ENCODE measurements at places on chromosomes 1 and 21.

DNA sequence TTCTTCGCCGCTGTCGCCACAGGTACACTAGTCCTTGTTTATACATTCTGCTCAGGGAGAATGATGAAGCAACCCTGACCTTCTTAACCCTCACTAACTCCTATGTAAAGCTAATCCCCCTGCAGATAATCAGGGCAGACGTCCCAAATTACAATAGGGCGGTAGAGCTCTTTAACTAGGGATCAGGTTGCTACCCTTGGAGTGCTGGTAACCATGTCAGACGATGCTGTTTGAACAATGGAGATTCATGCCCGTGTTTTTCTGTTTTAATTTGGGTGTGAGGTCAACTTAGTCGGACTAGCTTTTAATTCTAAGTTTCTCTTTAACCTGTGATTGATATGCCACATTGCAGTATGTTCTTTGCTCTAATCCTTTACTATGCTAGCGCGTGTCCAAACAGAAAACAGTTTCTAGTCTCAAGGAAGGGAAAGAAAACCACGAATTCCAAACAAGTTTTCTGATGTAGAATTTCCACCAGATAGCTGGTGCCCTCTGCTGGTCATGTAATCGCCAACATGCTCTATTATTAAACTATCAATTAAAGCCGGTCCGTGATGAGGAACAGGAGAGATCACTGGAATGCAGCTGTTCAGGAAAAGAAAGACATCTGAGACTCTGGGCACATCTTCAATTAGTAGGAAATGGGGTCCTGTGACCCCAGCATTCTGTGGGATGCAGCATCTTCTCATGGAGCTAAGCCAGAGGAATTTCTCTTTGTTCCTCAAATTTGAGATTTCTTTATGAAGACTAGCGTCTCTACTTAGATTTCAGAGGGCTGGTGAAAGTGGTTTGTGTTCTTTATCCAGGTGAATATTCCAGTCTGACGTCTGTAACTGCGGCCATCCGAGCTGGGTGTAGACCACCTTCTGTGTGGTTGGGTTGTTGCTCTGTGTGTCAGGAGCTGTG lies 18.3 kb upstream of the VAMP3 start:
- peak; percentile 15 for DNase-seq

DNA sequence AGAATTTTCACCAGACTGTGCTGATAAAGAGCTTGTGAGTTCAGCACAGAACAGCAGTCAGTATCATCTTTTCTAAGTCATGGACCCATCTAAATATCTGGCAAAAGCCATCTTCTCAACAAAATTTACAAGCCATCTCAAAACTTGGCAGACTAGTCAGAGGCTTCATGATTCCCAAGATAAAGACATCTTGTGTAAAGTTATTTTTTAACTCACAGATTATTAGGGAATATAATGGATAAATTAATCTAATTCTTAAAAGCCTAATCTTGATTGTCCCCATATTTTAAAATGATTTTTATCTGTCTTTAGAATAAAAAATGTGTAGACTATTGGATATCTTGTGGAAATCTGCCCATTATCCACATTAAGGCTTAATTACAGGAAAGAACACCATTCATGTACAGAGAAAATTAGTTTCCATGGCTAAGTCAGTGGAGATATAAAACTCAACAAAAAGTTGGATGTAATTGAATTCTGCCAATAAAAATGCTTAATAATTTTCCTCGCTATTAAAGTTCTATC lies 159.8 kb downstream of the ZP4 start:
- DNase-seq, result no peak

GRCh38 chr1:92563457-92564216 lies 76.9 kb upstream of the GFI1 start:
- no peak for DNase-seq

DNA sequence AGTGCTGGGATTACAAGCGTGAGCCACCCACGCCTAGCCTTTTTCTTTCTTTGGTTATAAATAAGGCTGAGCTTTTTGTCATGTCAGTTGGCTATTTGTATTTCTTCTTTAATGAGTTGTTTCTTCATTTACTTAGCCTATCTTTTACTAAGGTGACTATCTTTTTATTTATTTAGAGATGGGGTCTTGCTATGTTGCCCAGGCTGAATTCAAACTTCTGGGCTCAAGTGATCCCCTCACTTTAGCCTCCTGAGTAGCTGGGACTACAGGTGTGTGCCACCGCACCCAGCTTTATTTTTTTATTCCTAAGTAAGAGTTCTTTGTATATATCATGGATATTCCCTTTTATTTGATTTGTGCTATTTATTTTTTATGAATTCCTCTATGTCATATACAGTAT lies 11.9 kb downstream of the DMBX1 start:
- no peak for DNase-seq

GRCh38 chr1:224959656-224960055 lies 30.2 kb downstream of the DNAH14 start:
- no peak for DNase-seq

DNA sequence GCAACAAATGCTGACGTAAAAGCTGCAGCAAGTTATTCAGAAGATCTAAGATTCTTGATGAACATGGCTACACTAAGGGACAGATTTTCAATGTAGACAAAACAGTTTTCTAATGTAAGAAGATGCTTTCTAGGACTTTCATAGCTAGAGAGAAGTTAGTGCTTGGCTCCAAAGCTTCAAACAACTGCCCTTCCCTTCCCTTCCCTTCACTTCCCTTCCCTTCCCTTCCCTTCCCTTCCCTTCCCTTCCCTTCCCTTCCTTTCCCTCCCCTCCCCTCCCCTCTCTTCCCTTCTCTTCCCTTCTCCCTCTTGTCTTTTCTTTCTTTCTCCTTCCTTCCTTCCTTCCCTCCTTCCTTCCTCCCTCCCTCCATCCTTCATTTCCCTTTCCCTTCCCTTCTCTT lies 365.3 kb upstream of the ADGRL4 start:
- DNase-seq, result no peak

- no peak for DNase-seq
These were observed 359.3 kb downstream of the ADGRL2 start for GRCh38 chr1:82160036-82160435.

DNA sequence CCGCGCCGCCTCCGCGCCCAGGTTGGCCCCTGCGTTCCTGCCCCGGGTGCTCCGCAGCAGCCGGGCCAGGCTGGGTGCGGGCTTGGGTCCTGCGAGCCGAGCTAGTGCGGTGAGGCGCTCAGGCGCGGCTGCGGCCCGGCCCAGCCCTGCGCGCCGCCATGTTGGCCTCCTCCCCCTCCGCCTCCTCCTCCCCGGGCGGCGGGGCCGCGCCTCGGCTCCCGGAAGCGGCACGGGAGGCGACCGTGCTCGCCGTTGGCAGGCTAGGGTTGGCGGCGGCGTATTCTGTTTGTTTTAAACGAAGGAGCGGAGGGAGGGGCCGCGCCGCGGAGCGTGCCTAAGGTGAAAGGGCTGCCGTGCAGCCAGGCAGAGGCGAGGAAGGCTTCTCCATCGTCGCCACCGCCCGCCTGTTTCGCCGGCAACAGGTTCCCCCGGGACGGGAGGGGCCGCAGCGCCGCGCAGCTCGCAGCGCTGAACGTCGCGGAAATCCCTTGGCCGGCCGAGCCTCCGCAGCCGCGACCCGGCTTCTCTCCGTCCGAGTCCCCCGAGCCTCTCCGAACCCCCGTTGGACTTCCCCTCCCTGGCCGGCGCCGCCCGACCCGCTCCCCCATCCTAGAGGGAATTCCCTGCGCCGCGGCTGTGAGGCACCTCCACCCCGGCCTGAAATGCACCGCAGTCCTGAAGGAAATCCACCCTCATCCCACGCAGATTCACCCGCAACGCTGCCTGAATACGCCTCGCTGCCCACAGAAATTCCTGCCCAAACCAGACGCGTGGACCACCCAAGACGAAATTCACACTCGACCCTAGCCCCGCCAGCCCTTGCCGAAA lies at the start of gene USP24:
USP24 (minus strand) TSS at position 171 of the 828 bp plus-strand sequence. CDS start 251 bp downstream, outside the sequence.
- no peak for DNase-seq

- no peak for DNase-seq
These were observed 460.6 kb downstream of the DSCAM start for GRCh38 chr21:40386294-40386911.

GRCh38 chr1:5254975-5255374 lies 600.6 kb downstream of the AJAP1 start:
- no peak for DNase-seq

DNA sequence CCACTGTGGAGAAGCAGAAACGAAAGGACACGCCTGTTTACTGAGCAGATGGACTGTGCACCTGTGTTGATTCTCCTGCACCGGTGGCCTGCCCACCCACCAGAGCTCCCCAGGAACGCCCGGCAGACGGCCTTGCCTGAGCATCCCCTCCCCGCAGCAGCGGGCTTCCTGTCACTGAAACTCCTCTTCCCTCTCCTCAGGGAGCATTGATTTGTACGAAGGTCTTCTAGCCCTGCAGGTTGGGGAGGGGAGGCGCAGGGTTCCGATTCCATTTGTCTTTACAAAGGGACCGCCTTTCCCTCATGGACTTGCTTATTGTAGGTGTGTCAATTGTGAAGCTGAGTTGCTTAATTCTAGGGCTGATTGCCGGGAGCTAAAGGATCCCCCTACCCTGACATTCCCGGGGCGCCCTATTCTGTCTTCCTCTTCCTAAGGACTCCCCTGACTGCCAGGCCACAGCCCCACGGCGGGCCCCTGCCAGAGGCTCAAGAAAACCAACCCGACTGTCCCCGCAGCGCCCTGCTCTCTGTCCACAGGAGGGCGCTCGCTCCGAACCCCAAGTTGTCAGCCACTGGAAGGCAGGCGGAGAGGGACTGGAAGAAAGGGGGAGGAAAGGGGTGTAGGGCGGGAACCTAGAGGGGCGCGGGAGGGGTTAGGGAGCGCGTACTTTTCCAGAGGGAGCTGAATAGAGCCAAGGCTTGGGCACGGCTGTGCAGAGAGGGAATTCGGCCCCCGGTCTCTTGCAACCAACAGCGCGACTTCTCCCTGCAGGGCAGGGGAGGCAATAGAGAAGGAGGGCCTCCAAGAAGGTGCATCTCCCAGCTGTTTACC lies 2.8 kb downstream of the S100A6 start:
- peak; percentile 36 for DNase-seq

GRCh38 chr1:86082183-86082582 lies 74.4 kb downstream of the COL24A1 start:
- DNase-seq, result no peak

GRCh38 chr1:156851779-156852417 lies 7.0 kb downstream of the INSRR start:
- DNase-seq, result no peak

DNA sequence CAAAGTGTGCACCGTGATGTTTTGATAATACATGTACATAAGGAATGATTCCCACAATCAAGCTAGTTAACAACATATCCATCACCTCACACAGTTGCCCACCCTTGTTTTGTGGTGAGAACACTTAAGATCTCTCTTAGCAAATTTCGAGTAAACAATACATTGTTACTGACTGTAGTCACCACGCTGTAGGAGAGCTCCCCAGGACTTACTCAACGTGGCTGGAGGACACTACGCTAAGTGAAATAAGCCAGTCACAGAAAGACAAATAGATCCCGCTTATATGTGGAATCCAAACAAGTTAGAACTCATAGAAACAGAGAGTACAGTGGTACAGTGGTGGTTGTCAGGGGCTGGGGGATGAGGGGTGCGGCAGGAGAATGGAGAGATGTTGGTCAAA lies 24.8 kb downstream of the GPR137B start:
- DNase-seq, result no peak

DNA sequence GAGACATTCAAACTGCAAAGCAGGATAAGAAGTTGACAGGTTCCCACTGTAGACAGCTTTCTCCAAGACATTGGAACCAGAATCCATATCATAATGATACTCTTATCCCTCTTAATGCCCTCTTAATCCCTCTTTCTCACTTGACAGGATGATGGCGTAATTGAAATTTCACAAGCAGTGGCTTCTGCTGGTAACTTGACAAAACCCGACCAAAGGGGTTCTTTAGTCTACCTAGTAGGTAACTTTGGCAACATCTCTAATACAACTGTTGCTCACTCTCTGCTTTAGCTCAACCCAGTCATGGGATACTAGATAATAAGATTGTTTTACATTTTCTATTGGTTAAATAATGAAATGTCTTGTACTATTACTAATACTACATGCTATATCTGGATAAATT lies 34.7 kb downstream of the S100A10 start:
- DNase-seq, result no peak

DNA sequence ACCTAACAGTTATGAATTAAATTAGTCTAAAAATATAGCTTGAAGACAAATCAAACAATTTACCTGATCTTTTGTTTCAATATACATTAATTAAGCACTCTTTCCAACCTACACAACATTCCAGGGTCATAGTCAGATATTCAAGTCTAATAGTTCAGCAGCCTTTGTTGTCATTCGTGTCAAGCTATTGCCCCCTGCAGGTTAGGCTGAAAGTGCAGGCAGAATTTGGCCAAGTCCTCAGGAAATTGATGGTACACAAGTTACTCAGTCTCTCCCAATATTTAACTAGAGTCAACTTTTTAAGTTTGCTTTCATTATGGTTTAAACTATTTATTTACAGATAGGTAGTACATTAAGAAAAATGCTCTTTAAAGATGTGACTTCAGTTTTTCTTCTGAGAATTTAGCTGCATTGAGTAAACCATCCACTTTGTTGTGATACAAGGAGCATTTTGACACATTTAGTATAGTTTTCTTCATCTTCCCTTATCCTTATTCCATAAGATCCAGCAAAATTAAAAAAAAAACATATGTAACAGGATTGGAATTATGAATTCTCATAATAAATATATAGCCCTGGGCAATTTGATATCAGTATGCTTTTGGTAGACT lies 130.3 kb upstream of the DPYD start:
- no peak for DNase-seq

DNA sequence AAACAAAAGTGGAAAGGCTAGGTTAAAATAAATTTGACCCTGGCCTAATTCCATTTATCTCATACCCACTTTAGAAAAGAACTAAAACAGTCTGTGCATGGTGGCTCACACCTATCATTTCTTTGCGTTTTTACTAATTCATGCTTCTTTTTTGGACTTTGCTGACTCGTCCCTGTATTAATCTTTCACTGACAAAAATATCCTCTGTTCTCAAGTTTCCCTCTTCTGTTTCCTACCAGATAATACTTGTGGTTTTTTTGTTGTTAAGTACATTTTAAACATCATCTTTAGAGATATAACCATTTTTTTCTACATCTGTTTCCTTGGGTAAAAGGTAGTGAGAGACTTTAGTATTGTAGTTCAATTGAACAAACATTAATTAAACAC lies 11.5 kb downstream of the CNST start:
- no peak for DNase-seq

GRCh38 chr1:179077396-179077795 lies 4.5 kb upstream of the TOR3A start:
- DNase-seq, result no peak

GRCh38 chr1:20329793-20330542 lies 39.3 kb downstream of the VWA5B1 start:
- no peak for DNase-seq

GRCh38 chr1:159040206-159040605 lies 30.5 kb downstream of the IFI16 start:
- DNase-seq, result peak; percentile 42

- no peak for DNase-seq
These were observed 42.8 kb upstream of the USP24 start for GRCh38 chr1:55257958-55258357.

Measured in BJ (cell line).